CD8-positive, alpha-beta memory T cell (primary cell): ENCODE measurements at places on chromosomes 3 and 15. TPM values are rescaled to one million over a fixed set of nuclear protein-coding genes. Genes with fewer than 3 reads are reported as not detected.

SOX14 gene
- total RNA-seq, result not detected

- DNase-seq, result no peak
Observed at GRCh38 chr3:79250746-79251145, 517.1 kb downstream of the ROBO1 start.

- DNase-seq, result peak; percentile 27
Observed at GRCh38 chr3:37862219-37862902, 681 bp downstream of the CTDSPL start.

- no peak for DNase-seq
Observed at GRCh38 chr3:11699083-11699427, 55.3 kb upstream of the VGLL4 start.

GRCh38 chr3:126545544-126545943, 13.2 kb downstream of the C3orf22 start:
- no peak for DNase-seq

DNA sequence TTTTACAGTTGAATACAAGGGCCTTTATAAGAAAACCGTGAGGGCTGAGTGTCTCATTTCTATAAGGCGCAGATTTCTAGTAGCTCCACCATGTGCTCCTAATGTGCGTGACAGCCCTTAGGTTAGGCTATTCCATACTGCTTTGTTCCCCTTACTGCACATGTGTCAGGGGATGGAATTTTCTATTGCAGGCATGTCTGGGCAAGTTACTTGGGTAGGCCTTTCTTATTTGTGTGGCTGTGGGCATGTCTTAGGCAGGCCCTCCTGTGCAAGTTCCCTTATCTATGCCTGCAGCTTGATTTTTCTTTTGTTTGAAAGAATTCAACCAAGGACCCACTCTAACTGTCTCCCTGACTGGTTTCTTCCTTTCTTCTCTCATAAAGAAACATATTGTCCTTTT, 434.2 kb upstream of the CNTN3 start:
- DNase-seq, result no peak
